ENCODE measurements at places on chromosomes 6 and 20.

- DNase-seq = no peak
These were observed 35.9 kb upstream of the TOX2 start for GRCh38 chr20:43878776-43879175.

GRCh38 chr6:19837511-19838441, 606 bp downstream of the ID4 start:
- peak; percentile 71 for DNase-seq

- no peak for DNase-seq
These were observed 133.7 kb downstream of the PTCHD4 start for GRCh38 chr6:47977314-47977713.

- no peak for DNase-seq
These were observed 21.5 kb downstream of the BMP6 start for GRCh38 chr6:7747433-7747832.

GRCh38 chr20:46011631-46012482, 3.1 kb downstream of the MMP9 start:
- peak; percentile 41 for DNase-seq

- peak; percentile 4 for DNase-seq
These were observed 42.5 kb upstream of the PNISR start for GRCh38 chr6:99467509-99468106.

DNA sequence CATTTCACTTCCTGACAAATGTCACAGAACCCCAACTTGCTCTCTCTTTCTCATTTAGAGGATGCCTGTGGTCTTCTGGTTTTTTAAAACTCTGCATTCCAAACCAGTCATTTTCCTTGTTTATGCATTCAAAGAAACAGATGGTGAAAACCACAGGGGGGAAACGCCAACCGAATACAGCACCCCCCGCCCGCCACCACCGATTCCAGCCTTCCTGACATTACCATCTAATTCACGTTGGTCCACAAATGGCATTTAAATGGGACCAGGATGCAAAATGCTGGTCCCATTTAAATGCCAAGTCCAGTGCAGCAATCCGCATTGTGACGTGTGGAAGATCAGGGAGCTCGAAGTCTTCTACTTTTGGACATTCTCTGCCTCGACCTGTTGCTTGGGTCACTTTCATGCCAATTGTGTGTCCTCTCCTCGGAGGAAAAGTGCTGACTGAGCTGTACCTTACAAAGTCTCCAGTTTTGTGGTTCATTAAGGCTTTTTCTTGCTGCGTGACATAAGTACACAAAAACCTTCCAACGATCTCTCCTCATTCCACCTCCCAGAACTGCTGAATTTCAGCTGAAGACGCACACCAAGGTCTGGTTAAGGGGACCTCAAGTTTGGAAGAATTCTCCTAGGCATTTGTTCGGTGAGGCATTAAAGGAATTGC, 35.8 kb downstream of the NEDD9 start:
- DNase-seq = peak; percentile 63

DNA sequence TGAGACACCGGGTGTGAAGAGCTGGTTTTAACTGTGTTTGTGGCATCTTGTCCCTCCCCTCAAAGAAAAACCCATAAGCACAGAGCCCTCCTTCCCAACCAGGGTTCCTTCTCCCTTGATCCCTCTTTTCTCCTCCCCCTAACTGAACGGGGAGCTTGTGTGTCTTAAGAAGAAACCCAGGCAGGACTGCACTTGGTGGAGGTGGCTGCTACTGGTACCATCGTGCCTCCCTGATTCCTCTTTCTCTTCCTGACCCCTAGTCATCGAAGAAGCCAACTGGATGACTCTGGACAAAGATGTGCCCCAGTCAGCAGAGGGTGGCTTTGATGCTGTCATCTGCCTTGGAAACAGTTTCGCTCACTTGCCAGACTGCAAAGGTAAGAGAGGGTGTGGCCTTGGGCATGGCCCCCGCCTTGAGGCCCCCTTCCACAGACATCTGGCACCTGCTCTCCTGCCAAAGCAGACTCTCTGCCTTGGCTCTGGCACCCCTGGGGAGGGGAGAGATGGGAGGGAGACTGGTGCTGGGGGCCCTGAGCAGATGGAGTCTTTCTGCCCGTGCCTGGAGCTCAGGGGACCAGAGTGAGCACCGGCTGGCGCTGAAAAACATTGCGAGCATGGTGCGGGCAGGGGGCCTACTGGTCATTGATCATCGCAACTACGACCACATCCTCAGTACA, 2.1 kb downstream of the GNMT start:
- DNase-seq = no peak

DNA sequence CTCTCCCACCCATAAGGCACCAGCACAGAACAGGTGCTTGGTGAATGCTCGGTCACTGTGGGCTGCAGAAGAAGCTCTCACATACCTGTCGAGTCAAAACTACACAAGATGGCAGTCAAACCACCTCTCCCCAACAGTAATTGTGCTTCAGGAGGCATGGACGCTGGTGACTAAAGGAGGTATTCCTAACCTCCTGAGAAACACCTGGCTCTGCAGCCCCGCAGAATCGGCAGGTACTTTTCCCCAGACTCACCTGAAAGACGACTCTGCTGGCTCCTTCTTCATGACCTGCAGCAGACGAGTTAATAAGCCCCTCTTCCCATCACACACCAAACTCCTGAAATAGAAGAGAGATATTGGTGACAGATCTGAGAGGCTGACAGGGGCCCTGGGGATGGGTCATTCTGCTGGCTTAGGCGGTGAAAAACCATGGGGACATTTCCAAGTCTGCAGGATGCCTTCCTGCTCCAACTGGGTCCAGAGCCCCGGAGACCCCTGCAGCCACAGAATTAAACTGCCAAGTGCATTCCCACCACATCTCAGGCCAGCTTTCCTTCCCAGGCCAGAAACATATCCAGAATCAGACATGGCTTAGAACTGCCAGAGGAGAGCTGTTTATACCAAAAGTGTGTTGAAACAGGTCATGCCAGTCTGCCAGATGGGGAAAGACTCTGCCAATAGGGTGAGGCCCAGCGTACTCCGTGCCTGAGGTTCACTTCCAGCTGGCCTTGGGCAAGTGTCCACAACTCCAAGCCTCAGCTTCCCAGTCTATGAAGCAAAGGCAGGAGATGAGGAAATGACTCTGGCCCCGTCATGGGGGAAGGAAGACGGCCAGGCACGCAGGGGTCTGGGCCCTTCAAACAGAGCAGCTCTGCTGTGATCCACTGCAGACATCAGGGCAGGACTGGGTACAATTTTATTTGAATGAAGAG, 53.0 kb downstream of the MYH7B start:
- no peak for DNase-seq

GRCh38 chr6:167100241-167100674, 22.6 kb upstream of the CCR6 start:
- no peak for DNase-seq

GRCh38 chr20:32159766-32160221, 47.7 kb downstream of the PLAGL2 start:
- DNase-seq = no peak

DNA sequence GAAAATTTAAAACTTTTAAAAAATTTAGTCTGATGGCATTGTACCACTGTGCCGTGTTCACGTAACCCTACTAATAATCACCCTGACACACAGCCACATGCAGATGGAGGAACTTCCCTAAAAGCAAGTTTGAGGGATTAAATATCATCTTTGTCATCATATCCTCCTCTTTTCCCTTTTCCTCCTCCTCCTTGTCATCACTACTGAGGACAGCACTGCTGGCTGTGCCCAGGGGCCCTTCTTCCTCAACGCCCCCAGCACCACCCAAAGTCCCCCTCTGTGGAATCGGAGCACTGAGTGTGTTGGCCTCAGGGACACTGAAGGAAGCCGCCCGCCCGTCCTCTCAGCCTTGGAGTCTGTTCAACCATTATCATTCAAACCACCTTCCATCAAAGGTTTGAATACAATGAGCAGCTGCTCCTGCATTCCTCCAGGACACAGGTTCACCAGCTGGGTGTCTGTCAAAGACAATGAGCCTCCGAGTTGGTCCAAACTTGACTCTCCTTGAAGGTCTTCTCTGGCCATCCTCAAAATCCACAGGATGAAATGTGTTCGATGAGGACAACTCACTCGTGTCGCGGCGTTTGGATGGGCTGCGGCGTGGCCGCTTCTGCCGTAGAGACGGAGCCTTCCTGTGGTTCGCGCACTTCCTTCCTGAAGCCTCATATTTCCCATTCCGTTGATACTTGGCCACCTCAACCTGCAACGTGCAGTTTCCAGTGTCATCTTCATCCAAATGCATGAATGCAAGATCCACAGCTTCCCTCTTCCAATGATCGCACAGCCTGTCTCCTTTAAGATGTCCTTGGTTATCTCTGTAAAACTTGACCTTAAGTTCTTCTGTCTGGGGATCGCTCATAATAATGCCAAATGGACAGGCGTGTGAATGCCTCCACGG, 23.3 kb downstream of the NQO2 start:
- DNase-seq = peak; percentile 60

DNA sequence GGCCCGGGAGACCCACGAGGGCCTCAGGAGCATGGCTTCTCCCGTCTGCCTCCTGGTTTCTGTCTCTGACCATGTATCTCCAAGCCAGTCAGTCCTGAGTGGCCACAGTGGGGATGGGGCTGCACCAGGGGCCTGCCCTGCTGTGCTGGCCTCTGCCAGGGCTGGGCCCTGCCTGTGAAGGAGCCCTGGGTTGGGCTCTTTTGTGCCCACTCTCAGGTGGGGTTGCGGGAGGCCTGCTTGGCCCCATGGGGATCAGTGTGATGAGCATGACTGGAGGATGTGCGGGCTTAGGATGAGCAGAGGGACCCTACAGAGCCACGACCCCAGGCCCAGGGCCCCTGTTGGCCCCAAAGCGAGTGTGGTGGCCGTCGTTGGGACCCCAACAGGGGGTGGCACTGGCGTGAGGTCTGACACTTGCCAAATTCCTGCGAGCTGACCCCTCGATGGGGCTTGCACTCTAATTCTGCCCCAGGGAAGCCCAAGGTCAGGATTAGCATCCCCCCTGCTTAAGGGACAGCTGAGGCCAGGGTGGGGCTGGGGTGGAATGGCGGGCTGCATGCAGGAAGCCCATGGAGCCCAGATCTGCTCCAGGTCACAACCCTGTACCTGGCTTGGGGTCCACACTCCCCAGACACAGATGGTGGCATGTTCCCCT, 90.0 kb upstream of the BHLHE23 start:
- DNase-seq = no peak

GRCh38 chr6:11632231-11632630, 94.7 kb downstream of the TMEM170B start:
- peak; percentile 40 for DNase-seq

- DNase-seq = no peak
These were observed 78.2 kb downstream of the C6orf118 start for GRCh38 chr6:165231177-165231576.

- no peak for DNase-seq
These were observed 236.8 kb downstream of the ZFAND3 start for GRCh38 chr6:38056361-38056760.

DNA sequence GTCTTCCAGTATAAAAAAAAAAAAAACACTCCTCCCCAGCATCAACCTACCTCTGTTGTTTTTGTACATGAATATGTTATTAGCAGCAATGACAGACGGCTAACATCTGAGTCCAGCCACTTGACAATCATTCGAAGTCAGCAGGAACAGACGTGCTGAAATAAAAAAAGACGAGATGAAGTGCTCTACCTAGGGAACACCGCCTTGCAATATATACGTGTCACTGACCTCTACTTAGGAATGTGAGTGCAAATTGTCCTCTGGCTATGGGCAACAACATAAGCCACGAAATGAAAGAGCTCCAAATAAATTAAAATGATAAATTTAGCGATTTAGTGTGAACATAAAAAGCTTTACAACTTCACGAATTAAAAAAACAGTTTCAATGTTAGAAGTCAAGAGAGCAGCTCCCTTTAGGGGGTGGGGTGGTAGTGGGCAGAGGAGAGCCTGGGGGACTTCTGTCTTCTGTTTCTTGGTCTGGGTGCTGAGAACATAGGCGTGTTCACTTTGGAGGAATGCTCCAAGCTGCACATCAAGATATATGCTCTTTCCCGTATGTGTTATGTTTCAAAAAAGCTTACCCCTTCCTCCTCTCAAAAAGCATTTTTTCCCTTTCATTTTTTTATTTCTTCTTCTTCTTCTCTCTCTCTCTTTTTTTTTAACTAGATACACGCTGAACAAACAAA, 23.3 kb downstream of the EDN1 start:
- no peak for DNase-seq

DNA sequence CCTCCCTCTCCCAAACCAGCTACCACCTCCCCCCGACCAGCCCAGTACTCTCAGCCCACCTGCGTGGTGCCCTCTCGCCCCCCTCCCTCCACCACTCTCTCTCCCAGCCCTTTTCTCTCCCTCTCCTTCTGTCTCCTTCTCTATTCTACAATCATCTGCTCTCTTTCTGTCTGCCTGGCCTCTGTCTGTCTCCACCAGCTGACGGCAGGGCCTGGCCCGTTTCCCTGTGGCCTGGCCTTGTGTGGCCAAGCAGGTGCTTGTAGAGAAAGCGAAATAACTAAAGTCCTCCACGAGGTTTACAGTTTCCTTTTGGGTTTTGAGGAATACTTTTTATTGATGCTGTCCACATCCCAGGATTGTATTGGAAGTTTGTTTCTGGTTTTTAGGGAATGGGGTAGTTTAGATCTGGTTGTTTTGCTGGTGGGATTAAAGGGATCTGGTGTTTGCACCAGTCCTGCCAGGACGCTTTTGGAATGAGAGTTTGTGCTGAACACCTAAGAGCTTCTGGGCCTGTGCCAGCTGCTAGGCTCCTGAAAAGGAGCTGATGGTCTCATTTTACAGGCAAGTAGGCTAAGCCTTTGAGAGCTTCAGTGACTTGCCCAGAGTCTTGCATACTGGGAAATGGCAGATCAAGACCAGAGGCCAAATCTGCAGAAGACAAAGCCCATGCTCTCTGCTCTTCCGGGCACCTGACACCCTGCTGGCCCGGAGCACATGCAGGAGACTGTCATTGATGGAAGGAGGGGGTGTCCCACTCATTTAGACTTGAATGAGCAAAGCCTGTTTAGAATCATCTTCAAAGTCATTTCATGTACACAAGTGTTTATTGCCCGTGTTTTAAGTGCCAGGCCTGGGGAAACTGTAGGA, 161.7 kb downstream of the SYCP2 start:
- DNase-seq = no peak

GRCh38 chr6:128482642-128483041, 37.8 kb downstream of the PTPRK start:
- DNase-seq = no peak

GRCh38 chr6:30890646-30891449, 6.5 kb downstream of the DDR1 start:
- no peak for DNase-seq

- DNase-seq = peak; percentile 10
These were observed 307.7 kb downstream of the ARHGAP18 start for GRCh38 chr6:129402244-129402643.

DNA sequence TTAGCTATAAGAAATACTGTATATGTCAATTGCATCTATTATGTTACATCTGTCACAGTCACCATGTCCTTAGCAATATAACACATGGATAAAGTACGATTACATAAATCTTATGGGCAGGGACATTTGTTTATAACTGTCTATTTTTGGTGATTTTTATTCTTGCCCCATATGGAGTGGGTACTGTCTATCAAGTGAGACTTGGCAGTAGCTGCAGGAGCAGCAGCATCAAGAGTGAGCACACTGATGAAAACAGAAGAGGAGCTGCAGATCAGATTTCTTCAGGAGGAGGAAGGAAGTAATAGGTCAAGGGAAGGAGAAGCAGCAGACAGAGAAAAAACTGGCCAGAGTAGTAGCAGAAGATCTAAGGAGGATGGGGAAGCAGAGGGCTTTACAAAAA, 516.7 kb downstream of the C6orf118 start:
- DNase-seq = no peak
